ENCODE measurements at places on chromosomes 1 and 21. TPM values are rescaled to one million over a fixed set of nuclear protein-coding genes. Genes with fewer than 3 reads are reported as not detected.
A peak's percentile ranks its signal among the peaks of the same experiment; 100 is the strongest.

The FMO2 gene
- total RNA-seq, result not detected

The ALPL gene
- not detected for total RNA-seq

- H3K4me1 ChIP-seq, result peaks cover 43% of the 10 kb centered on the region
- H3K27ac ChIP-seq, result no peak overlapping the region
- H3K36me3 ChIP-seq, result no peaks in the 10 kb centered on the region
- DNase-seq, result no peak
- no peak overlapping the region for H3K4me3 ChIP-seq
These were observed 2.0 kb upstream of the COQ8A start for GRCh38 chr1:226937940-226938725.

DNA sequence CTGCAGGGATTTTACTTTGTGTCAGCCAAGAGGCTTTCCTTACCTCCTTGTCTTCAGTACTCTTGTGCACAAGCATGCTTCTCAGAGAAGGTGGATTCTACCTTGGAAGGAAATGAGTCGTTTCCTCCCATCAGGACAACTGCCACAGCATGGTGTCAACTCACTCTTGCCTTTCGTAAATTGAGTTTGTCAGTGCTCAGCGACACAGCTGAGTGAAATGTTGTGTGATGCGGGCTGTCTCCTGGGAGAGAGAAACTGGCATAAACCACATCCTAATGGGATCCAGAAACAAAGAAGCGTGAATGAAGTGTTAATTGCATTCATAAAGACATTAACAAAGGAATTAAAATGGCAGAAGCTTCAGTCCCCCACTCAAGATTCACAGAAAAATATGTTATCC lies 51.5 kb upstream of the SLC22A15 start:
- no peak for DNase-seq
- H3K4me1 ChIP-seq, result no peaks in the 10 kb centered on the region
- H3K4me3 ChIP-seq, result no peak overlapping the region
- H3K27ac ChIP-seq, result no peak overlapping the region

GRCh38 chr21:44940116-44940631 lies 345 bp downstream of the SLX9 start:
- peak overlapping the region; percentile 83 for H3K4me3 ChIP-seq
- H3K27me3 ChIP-seq, result no peaks in the 10 kb centered on the region
- H3K36me3 ChIP-seq, result peaks cover 18% of the 10 kb centered on the region
- H3K4me1 ChIP-seq, result peaks cover 49% of the 10 kb centered on the region
- no peak overlapping the region for H3K27ac ChIP-seq
- DNase-seq, result peak; percentile 58

- no peak for DNase-seq
- H3K36me3 ChIP-seq, result no peaks in the 10 kb centered on the region
- no peak overlapping the region for H3K4me3 ChIP-seq
- no peak overlapping the region for H3K27ac ChIP-seq
- no peaks in the 10 kb centered on the region for H3K27me3 ChIP-seq
- no peaks in the 10 kb centered on the region for H3K4me1 ChIP-seq
These were observed 189.0 kb downstream of the PLPP3 start for GRCh38 chr1:56390232-56390867.

DNA sequence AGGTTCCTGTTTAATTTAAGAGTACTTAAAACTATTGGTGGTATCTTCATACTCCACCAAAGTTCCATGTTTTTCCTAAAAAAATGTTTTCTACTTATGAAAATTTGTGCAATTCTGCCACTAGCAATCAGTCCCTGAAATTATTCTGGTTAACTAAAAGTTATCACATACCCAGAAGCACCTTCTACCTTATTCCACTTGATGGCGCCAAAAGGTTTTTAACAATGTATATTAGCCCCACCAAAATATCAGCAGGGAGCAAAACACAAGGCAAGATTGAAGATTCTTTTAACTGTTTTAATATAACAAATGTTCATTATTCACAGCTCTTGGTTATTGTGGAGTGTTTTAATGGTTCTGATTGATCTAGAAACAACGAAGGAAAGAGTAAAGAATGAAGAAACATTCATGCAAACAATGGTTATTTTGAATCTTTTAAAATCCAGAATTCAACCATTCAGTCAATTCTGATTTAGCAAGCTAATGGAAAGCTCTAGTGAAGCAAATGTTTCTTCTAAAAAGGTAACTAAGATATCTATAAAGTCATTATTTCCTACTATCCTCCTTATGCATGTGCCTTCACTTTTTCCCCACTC lies 67.2 kb downstream of the TTLL7 start:
- no peak for DNase-seq
- no peaks in the 10 kb centered on the region for H3K36me3 ChIP-seq
- no peak overlapping the region for H3K4me3 ChIP-seq
- H3K27me3 ChIP-seq, result no peaks in the 10 kb centered on the region

Measured in CD4-positive, alpha-beta T cell (primary cell).